ENCODE measurements at places on chromosomes 6 and 20.

GRCh38 chr6:125154761-125155135, 1.2 kb downstream of the TPD52L1 start:
- DNase-seq, result peak; percentile 77

- DNase-seq, result no peak
These were observed 209.3 kb upstream of the TAB2 start for GRCh38 chr6:149108038-149108748.

GRCh38 chr20:19823216-19823615, 65.2 kb downstream of the RIN2 start:
- DNase-seq, result no peak

GRCh38 chr6:102619585-102619984, 1226.1 kb downstream of the GRIK2 start:
- no peak for DNase-seq

DNA sequence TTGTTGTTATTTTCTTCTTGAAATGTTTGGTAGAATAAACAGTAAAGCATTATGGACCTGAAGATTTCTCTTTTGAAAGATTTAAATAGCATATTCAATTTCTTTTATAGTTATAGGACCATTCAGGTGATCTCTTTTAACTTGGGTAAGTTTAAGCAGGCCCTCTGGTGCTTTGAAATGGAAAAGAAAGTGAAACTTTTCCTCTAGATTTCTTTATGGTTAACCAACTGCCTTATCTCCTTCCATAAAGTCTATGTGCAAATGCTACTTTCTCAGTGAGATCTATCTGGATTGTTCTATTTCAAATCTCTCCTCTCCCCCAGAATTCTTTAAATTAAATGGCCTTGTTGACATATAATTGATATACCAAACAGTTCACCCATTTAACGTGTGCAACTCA, 54.0 kb downstream of the PHACTR2 start:
- DNase-seq, result no peak

- no peak for DNase-seq
These were observed 152.0 kb upstream of the EPHA7 start for GRCh38 chr6:93571346-93571745.

DNA sequence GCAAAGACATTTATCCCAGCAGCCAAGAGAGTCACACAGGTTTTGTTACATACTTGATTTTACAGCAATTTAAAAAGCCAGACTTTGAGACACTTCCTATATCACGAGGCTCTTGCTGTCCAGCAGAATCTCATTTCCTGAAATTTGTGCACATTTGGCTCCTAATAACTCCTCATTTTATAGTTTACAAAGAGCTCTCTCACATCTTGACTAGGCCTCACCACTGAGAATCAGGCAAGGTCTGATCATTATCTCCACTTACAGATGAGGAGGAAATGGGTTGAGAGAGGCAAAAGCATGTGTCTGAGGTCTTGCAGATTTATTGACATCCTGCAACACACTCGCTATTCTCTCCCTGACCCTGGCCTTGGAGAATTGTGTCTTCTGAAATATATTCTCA, 426.8 kb downstream of the MAFB start:
- no peak for DNase-seq

GRCh38 chr6:159181914-159182313, 12.7 kb downstream of the FNDC1 start:
- DNase-seq, result no peak

- DNase-seq, result no peak
These were observed 645.6 kb downstream of the MMUT start for GRCh38 chr6:48817333-48818051.

GRCh38 chr20:62350629-62351422, 16.3 kb downstream of the LAMA5 start:
- DNase-seq, result no peak

DNA sequence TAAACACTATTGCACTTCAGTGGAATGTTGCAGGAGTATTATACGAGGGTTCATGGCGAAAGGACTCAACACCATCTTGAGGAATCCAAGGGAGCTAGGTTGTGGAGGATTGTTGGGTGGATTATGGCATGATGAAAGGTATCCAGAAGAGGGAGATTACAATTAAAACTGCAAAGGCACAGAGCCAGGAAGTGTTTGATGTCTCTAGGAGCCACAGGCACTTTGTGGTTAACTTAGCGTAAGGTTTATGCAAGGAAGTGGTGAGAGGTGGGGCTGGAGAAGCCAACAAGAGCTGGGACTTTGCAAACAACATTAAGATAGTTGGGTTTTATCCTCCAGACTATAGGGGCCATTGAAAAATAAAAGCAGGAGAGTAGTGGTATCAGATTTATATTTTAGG, 86.6 kb upstream of the TPD52L1 start:
- no peak for DNase-seq

Data from right lobe of liver (tissue), 6 donors.